ENCODE measurements at places on chromosomes 6 and 20.

DNA sequence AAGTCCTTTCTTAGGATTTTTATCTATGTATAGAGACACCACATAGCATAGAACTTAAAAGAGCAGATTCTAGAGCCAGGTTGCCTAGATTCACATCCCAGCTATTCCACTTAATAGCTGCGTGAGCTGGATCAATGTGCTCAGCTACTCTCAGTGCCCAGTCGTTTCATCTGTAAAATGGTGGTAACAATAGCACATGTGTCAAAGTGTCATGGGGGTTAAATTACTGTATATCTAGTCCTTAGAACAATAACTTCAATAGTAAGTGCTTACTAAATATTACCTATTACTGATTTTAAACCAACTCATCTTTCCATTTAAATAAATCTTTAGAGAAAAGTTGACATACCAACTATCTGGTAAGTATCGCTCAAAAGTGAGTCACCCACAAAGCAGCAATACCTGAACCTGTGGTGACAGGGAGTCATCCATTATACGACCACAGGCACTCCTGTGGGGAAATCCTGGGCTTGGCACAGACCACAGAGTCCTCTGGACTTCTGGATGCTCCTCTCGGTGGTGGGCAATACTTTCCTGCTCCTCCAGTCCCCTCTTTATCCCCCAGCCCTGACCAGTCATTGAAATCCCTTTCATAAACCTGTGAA lies 154.8 kb downstream of the PDSS2 start:
- DNase-seq = peak; percentile 27

DNA sequence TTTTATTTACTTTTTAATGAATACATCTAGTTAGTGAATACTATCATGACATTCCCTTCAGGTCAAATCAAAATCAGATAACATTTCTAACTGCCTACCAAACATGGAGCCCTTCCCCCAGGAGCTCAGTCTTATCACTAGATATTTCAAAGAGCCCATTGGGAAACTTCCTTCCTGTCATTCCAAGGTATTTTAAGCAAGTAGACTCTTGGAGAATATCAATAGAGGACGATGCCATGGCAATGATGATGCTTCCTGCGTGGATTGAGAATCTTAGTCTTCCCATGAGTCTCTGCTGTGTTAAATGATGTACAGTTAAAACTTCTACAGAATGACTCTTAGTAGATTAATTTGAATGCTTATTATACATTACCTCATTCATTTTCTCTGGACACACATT lies 384.9 kb downstream of the CENPW start:
- DNase-seq = no peak

- DNase-seq = no peak
These were observed 59.6 kb downstream of the ZNF831 start for GRCh38 chr20:59223182-59223601.

GRCh38 chr6:72621291-72622093 lies at the start of gene KCNQ5:
Gene KCNQ5, plus strand, starts transcription at chr6:72622064.
- peak; percentile 30 for DNase-seq

- DNase-seq = peak; percentile 67
These were observed 22.5 kb downstream of the MOCS3 start for GRCh38 chr20:50980851-50981713.

DNA sequence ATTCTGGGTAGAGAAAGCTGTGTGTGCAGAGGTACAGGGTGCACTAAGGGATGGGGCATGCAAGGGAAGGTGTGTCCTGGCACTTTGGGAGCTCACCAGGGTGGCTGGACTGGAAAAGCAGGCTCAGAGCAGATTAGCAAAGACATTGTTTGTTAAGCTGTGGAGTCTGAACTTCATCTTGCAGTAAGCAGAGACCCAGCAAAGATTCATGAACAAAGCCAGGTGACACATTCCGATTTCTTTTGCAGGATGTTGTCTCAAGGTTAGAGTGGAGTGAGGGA lies 28.8 kb downstream of the DUSP22 start:
- no peak for DNase-seq

DNA sequence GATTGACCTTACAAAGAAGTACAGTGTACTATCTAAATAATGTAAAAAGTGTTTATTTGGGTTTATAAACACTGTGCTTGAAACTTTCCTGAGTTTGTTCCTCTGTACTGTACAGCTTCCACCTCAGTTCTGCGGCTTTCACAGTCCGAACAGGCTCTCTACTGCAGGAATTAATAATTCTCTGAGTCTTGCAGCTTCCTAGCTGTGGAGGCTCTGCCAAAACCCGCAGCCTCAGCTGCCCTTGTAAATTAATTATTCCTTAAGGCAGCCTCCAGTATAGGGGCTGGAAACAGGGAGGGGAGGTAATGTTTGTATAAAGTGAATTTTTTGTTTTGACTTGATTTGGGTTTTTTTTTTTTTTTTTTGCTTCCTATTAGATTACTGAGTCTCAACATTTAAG lies 19.2 kb downstream of the TSPYL4 start:
- no peak for DNase-seq

DNA sequence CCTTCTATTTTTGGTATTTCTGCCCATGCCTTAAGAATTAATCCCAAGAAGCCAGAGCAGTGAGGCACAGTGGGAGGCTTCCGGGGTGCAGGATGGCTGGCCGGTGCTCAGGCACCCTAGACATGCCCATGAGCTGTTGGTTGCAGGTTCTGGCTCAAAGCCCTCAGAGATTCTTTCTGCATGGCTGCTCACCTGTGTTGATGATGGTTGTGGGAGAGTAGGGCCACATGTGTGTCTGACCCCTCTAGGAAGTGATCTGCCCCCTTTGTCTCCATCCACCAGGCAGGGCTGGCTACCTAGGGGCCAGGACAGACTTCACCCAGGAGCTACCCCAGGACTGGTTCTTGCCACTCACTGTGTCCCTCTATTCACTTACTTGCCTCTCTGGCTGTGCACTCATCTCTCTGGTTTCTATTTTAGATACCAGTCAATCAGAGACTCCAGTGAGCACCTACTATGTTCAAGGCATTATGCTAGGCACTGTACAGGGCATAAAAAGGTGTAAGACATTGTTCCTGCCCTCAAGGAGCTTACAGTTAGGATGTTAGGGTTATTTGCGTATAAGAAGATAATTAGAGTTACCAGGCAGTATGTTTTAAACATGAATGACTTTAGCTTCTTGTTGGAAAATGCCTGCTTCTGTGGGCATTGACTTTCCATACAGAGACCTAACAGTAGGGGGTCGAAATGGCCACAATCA lies 16.8 kb downstream of the CD83 start:
- no peak for DNase-seq

- no peak for DNase-seq
These were observed 12.9 kb upstream of the TLDC2 start for GRCh38 chr20:36862857-36863668.

DNA sequence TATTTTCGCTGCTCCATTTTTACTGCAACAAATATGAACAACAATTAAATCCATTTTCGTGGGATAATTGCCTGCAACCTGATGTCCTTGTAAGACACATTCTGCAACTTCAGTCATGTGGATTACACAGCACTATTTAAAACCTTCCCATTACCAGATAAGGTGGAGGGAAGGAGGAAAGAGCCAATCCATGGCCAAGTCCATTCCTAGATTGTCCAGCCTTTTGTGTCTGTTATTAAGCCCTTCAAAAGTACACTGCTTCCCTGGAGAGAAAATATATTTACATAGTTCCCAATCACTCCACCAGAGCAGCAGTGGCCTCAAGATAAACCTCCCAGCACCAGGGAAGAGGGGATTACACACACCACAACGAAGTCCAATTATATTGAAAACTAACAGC lies 347.9 kb downstream of the CDH26 start:
- DNase-seq = no peak

DNA sequence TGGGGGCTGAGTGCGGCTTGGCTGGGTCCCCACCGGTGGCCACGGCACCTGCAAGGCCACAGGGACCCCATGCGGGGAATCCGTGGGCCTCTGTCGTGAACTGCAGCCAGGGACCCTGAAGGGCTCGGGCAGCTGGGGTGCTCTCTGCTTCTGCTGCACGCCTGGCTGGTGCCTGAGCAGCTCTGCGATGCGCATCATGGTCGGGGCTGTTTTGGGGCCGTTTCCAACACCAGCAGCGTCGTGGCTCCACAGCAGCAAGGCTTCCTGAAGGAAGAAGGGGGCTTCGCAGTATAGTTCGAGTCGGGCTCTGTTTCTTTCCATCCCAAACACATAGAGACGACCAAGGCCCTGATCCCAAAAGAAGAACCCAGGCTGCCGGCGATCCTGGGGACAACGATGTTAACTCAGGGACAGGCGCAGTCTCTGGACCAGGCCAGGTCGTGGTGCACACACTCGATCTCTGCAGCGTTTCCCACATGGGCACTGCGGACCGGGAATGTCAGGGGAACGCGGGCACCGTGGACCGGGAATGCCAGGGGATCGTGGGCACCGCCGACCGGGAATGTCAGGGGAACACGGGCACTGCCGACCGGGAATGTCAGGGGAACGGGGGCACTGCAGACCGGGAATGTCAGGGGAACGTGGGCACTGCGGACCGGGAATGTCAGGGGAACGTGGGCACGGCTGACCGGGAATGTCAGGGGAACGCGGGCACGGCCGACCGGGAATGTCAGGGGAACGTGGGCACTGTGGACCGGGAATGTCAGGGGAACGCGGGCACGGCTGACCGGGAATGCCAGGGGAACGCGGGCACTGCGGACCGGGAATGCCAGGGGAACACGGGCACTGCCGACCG lies 36.8 kb upstream of the BHLHE23 start:
- no peak for DNase-seq

GRCh38 chr20:45064812-45065211 lies 36.1 kb downstream of the KCNS1 start:
- no peak for DNase-seq

- no peak for DNase-seq
These were observed 32.7 kb downstream of the COL21A1 start for GRCh38 chr6:56214703-56215101.

DNA sequence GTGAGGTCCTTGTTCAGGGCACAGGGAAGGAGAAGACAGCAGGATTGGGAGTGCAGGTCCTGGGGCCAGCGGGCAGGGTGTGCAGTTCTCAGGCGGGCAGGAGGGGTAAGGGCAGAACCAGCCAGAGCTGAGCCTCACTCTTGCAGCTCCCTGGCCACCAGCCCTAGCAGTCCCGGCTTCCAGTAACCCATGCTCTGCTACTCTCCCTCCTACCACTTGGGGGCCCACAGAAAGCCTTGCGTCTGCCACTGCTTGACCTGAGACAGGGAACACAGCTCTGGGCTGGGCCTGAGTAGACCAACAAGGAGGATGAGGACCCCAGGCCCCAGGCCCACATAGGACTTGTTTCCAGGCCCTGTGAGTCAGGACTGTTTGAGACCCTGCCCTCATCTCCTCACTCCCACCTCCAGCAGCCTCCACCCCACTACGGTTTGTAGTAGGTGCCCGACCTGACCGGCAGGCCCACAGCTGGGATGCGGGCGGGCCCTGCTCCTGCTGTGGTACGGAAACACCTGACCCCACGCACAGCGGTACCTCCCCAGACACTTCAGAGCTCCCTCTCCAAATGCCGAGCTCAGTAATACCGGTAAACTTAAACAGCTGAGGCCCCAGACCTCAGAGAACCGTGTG lies 39.2 kb downstream of the KCNK5 start:
- peak; percentile 33 for DNase-seq

GRCh38 chr20:9215539-9215938 lies 146.7 kb downstream of the PLCB4 start:
- DNase-seq = no peak

GRCh38 chr6:14221564-14222279 lies 104.2 kb downstream of the CD83 start:
- DNase-seq = no peak

- DNase-seq = peak; percentile 92
These were observed 201.2 kb upstream of the SMLR1 start for GRCh38 chr6:130625825-130626527.

GRCh38 chr20:34892671-34893070 lies 16.3 kb downstream of the ACSS2 start:
- no peak for DNase-seq

DNA sequence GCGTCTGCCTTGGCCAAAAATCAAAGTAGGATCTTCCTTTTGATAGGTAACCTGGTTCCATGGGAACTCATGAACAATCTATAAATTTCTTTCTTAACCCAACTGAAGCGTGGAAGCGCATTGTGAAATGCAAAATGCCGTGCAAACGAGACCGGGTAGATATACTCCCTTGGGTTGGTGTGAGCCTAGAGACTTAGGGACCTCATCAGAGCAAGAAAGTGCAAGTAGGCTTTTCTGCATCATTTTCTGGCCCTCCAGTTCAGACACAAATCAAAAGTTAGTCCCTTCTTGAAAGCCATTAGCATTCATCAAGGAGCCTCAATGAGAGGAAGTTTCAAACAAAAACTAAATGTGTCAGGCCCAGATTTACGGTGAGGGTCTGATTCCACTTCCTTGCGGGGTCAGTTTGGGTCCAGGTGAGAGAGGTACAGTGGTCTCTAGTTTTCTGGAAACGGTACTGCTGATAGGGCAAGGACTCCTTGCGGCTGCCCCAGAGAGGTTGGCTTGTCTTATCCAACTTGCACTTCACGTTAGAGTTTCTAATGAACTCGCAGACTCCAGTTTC lies 5.3 kb upstream of the ZNF184 start:
- DNase-seq = no peak

DNA sequence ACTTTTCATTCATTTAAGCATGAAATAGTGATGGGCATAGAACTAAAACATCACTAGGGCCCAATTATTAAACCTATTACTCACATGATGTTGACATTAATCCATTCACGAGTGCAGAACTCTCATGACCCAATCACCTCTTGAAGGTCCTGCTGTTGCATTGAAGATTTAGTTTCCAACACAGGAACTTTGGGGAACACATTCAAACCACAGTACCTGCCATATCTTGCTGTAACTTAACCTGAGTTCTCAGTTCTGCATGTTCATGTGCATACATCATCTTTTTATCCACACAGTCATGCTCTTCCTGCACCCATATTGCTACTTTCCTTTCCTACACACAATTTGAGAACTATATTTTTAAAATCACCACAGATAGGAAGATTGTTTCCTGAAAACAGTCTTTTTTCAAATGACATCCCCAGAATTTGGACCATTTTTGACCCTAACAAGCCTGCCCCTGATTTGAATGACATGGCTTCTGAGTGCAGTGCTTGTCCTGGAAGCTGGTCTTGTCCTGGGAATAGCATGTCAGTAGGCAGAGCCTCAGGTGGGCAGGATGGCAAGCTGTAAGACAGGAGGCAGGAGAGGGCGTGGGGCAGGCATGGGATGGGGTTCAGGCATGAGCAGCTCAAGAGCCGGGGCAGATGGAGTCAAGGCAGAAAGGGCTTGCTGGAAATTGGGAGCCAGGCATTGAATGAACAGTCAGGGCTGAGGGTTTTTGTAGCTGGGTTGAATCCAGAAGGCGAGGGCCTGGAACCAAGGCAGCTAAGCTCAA lies 49.2 kb upstream of the FOXC1 start:
- no peak for DNase-seq

DNA sequence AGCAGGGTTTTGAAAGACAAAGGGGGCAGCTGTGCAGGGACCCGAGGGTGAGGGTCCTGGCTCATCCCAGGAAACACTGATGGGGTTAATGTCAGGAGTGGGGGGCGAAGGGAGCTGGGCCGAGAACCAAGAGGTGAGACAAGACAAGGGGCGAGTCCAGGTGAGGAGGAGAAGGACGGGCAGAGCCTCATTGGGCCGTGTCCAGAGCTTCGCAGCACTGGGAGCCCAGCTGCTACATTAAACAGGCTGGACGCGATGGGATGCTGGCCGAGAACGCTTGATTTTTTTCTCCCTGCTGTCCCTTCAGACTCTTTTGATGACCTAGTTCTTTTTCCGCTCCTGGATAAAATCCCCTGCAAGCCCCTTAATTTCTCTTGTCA lies 172.8 kb upstream of the SNX9 start:
- DNase-seq = no peak
